ENCODE measurements at places on chromosomes 12 and 14.

GRCh38 chr12:57604454-57604991, at the start of gene DTX3:
Gene DTX3, plus strand, starts transcription at chr12:57604824. Its CDS starts 1,694 bp downstream, at chr12:57606518.
- no peak for DNase-seq

DNA sequence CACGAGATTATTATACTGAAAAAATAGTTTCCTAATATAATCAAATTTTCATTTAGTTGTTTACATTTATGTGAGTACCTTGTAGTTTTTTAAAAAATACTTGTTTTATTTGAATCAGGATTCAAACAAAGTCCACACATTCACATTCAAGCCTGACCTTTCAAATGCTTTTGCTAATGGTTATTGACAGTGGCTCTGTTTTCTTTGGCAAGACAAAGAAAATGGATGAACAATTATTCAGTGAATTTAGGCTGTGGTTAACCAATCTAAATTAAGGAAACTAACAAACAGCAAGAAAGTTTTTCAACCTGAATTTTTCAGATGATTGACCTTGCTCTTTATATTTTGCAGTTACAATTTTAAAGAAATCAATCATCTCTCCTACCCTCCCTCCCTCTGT, 9.7 kb downstream of the SLC4A8 start:
- no peak for DNase-seq

- no peak for DNase-seq
Observed at GRCh38 chr14:47746986-47747385, 71.6 kb upstream of the MDGA2 start.

GRCh38 chr14:92282669-92283068, 40.3 kb upstream of the SLC24A4 start:
- DNase-seq, result no peak

DNA sequence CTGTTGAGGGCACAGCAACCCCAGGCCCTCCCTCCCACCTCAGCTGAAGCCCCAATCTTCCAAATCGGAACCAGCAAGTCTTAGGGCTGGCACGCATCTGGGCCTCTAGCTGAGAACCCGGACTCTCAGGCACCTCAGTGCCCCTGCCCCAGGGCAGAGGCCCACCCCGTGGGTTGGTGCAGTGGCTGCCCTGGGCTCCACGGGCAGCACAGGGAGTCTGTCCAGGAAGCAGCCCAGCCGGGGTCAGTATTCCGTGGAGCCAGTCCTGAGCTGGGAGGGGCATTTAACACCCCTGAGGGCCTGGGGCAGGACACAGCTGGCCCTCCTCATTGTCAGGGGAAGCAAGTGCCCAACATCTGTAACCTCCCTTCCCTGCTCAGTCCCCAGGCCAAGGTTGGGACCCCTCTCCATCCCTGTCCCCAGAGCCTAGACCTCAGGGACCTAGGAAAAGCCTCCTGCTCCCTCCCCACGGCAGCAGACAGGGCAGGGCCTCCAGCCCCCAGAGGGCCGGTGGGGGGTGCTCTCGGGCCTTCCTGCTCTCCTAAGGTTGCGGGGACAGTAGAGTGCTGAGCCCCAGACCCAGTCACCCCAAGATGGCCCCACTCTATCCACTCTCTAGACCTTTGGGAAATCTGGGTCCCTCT, 36.5 kb downstream of the SLC6A12 start:
- DNase-seq, result no peak

DNA sequence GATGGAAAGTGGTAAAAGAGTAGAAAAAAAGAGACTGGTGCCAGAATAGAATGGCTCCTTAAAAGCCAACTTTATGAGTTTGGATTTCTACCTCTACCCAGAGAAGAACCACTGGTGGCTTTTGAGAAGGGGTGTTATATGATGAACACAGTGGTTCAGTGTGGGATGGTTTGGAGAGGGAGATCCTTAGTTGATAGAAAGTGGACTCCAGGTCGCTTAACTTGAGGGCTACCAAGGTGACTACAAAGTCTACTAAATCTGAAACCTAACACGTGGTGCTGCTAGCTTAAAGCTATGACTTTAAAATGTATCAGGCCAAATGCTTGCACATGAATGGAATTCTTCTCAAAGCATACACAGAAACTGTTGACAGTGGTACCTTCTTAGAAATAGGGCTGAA, 8.4 kb downstream of the SPTB start:
- DNase-seq, result no peak

DNA sequence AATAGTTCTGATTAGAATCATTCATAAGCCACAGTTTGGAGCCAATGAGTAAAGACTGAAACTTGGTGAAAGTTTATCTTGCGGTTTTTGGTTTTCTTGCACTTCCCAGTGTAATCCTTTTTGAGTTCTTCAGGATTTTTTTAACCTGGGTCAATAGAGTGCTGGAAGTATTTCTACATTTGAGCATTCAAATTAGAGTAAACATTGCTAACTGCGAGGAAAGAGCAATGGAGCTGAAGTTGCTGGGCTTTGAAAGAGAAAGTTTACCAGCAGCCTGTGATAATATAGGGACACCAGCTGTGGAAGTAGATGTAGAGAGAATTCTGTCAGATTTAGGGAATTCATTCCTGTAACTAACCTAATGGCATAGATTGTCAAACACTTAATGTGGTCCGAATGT, 30.3 kb downstream of the ANO6 start:
- no peak for DNase-seq

- no peak for DNase-seq
Observed at GRCh38 chr12:52207895-52208294, 16.1 kb upstream of the KRT80 start.

GRCh38 chr12:123986374-123986965, 13.5 kb downstream of the ZNF664 start:
- no peak for DNase-seq

GRCh38 chr12:61713121-61713520, 547.1 kb upstream of the USP15 start:
- DNase-seq, result no peak

- DNase-seq, result no peak
Observed at GRCh38 chr12:89960011-89960507, 251.4 kb upstream of the ATP2B1 start.

GRCh38 chr14:103002578-103003350, 54.6 kb downstream of the CDC42BPB start:
- DNase-seq, result no peak

DNA sequence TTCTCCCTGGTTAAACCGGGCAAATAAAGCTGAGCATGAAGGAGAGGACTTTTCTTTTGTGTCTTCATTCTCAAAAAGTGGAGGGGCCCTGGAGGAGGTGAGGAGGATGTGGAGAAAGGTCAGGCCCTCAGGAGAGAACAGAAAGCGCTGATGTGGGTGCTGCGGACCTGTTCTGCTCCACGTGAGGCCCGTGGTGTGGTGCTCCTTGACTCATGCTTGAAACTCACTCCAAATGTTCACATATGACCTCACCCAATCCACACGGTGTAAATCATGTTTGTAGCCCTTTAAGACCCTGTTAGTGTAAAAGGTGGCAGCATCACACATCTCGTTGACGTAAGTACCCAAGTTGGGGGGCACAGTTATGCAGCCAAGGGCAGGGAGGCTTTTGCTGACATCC, 126.2 kb downstream of the FOXN3 start:
- no peak for DNase-seq

DNA sequence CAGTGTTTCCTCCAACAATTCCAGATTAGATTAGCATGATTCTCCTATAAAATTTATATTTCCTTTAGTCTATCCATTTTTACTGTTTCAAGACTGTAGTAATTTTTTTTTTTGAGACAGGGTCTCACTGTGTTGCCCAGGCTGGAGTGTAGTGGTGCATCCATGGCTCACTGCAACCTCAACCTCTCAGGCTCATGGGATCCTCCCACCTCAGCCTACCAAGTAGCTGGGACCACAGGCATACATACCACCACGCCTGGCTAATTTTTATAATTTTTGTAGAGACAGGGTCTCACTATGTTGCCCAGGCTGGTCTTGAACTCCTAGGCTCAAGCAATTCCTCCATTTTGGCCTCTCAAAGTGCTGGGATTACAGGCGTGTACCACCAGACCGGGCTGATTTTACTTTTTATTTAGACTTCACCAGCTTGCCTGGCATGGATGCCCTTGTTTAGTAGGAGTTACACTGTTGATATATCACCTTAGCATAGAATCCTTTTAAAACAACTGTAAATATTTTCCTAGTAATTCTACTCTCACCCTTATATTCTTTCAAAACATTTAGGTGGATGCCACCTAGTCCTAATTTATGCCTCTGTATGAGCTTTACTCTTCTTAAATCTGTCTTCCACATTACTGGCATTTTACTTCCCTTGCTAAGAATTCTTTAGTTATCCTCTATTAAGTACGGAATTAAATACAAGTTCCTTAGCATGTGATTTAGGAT, 55.8 kb upstream of the LIMA1 start:
- no peak for DNase-seq

GRCh38 chr12:57057067-57057751, 7.3 kb upstream of the MYO1A start:
- DNase-seq, result no peak

Measured in stimulated activated CD4-positive, alpha-beta T cell treated with anti-CD3 and anti-CD28 coated beads, Interleukin-1b, Interleukin-23, amount 100 ng/mL, for 48 hours (primary cell).